ENCODE measurements at places on chromosomes 7 and 10. TPM values are rescaled to one million over a fixed set of nuclear protein-coding genes. Genes with fewer than 3 reads are reported as not detected.

FZD8 gene
- total RNA-seq: 2.6 TPM

TMEM229A gene
- total RNA-seq: not detected

NPFFR1 gene
- total RNA-seq: not detected

LIPM gene
- total RNA-seq: not detected

POU6F2 gene
- total RNA-seq: not detected

DENND11 gene
- total RNA-seq: 18.5 TPM

GDF2 gene
- not detected for total RNA-seq

GRCh38 chr10:49734676-49735075 lies 27.4 kb downstream of the OGDHL start:
- H3K27ac ChIP-seq: no peak overlapping the region
- H3K4me1 ChIP-seq: no peaks in the 10 kb centered on the region
- H3K4me3 ChIP-seq: no peak overlapping the region
- H3K36me3 ChIP-seq: no peaks in the 10 kb centered on the region
- no peaks in the 10 kb centered on the region for H3K27me3 ChIP-seq
- DNase-seq: no peak

DNA sequence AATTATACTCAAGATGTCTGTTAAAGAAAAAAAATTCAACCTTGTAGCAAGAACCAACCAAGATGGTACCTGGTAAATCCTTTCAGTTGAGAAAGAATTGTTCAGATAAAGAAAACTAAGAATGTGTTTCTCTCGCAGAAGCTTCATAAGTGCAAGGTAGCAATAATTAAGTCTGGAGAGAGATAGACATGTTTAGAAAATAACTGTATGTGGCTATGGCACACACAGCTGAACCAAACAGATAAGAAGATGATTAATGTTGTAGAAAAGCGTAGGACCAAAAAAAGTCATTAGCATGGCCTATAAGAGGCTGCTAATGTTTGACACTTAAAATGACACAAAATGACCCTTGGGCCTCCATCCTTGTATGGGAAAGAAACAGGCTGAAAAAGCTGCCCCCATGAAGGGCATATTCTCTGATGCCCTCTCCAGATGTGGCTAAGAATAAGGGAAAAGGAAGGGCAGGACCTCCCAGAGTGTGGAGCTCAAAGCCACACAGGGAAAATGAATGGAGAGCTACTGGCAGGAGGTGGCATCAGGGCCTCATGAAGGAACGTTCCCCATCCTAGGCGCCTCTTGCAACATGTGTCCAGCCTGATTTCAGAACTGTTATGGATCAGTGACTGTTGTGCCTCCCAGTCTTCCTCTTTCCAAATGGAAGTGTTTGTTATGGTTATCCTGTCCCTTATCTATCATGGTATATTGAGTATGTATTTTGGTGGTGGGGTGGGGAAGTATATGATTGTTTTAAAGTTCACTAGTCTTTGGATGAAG lies 30.7 kb downstream of the TLL2 start:
- H3K27me3 ChIP-seq: no peaks in the 10 kb centered on the region
- H3K27ac ChIP-seq: no peak overlapping the region
- no peaks in the 10 kb centered on the region for H3K36me3 ChIP-seq
- H3K4me3 ChIP-seq: no peak overlapping the region

DNA sequence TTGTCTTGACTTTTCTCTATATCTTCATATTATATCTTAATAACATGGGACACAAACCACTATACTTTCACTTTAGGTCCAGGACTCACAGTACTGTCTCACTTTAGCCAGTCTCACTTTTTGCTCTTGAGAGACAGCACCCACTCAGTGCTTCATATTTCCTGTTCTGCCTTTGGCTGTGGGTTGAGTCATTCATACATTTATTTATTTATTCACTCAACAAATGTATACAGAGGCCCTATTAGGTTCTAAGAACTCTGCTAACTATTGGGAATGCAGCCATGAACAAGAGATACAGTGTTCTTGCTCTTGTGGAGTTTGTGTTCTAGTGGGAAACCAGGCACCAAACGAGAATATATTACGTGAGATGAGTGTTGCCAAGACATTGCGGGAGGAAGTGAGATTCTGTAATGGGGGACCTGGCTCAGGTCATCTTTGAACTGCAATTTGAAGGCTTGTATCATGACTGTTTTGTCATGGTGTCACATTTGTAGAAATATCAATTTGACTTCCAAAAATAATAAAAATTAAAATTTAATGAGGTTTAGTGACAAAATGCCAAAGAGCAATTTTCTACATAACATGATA lies 190.1 kb downstream of the SDHAF3 start:
- H3K27ac ChIP-seq: no peak overlapping the region
- H3K36me3 ChIP-seq: no peaks in the 10 kb centered on the region
- H3K4me1 ChIP-seq: no peaks in the 10 kb centered on the region
- no peaks in the 10 kb centered on the region for H3K27me3 ChIP-seq

DNA sequence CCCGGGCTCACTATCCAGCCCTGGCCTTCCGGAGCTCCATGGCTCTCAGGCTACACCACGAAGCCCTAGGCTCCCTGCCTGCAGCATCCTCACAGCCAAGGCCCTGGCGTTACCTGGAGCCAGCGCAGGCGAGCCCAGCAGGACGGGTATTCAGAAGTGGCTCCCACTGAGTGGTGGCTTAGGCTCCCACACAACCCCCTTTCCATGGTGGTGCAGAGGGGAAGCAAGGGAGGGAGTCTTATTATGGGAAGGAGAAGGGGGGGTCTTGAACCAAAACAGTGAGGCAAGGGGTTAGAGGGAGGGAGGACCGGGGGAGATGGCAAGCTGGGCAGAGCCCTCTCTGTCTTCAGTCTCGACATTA lies 29.6 kb upstream of the NDST2 start:
- no peaks in the 10 kb centered on the region for H3K27me3 ChIP-seq
- H3K27ac ChIP-seq: no peak overlapping the region
- no peak overlapping the region for H3K4me3 ChIP-seq

- H3K27ac ChIP-seq: no peak overlapping the region
- H3K4me1 ChIP-seq: no peaks in the 10 kb centered on the region
- H3K4me3 ChIP-seq: no peak overlapping the region
These were observed 47.3 kb downstream of the LRRN3 start for GRCh38 chr7:111138193-111138569.

GRCh38 chr7:41890631-41891274 lies 187.9 kb upstream of the INHBA start:
- H3K4me3 ChIP-seq: no peak overlapping the region
- no peak overlapping the region for H3K27ac ChIP-seq
- no peak for DNase-seq

GRCh38 chr7:87575521-87575920 lies 25.2 kb downstream of the ABCB1 start:
- DNase-seq: no peak
- H3K27ac ChIP-seq: no peak overlapping the region

DNA sequence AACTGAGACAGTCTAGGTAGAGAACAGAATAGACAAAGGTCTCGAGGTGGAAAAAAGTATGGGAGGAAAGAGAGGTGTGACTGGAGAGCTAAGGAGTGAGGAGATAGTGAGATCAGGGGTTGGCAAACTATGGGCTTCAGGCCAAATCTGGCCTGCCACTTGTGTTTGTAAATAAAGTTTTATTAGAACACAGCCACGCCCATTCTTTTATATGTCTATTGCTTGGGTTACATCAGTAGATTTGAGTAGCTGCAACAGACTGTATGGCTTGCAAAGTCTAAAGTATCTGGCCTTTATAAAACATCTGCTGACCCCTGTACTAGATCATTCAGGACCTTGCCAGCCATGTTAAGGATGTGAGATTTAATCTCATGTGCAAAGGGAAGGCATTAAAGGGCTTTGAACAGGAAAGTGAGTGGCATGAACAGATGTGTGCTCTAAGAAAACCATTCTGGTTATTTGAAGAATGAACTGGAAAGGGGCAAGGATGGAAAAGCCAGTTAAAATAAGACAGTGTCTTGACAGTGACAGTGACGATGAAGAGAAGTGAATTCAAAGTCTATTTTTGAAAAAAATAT lies 240.3 kb downstream of the RNLS start:
- no peak overlapping the region for H3K4me3 ChIP-seq
- H3K4me1 ChIP-seq: no peaks in the 10 kb centered on the region
- no peaks in the 10 kb centered on the region for H3K36me3 ChIP-seq
- H3K27ac ChIP-seq: peak overlapping the region; percentile 69
- DNase-seq: no peak

DNA sequence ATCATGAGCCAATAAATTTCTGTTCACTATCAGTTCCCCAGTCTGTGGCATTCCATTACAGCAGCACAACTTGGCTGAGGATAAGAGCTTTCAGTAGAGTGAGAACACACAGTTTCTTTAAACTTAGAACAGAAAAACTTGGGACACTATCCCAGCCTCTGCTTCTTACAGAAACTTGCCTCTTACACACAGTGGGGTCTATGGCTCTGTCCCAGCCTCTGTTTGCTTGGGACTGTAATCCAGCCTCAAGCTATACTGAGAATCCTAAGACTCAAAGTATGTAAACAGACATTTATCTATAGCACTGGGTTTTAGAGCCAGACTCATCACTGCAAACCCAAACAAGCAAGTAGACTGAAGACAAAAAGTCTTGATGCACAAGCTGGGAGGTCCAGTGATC lies 355.8 kb upstream of the VSTM2A start:
- no peak overlapping the region for H3K27ac ChIP-seq
- H3K4me3 ChIP-seq: no peak overlapping the region
- H3K4me1 ChIP-seq: no peaks in the 10 kb centered on the region
- H3K27me3 ChIP-seq: no peaks in the 10 kb centered on the region

DNA sequence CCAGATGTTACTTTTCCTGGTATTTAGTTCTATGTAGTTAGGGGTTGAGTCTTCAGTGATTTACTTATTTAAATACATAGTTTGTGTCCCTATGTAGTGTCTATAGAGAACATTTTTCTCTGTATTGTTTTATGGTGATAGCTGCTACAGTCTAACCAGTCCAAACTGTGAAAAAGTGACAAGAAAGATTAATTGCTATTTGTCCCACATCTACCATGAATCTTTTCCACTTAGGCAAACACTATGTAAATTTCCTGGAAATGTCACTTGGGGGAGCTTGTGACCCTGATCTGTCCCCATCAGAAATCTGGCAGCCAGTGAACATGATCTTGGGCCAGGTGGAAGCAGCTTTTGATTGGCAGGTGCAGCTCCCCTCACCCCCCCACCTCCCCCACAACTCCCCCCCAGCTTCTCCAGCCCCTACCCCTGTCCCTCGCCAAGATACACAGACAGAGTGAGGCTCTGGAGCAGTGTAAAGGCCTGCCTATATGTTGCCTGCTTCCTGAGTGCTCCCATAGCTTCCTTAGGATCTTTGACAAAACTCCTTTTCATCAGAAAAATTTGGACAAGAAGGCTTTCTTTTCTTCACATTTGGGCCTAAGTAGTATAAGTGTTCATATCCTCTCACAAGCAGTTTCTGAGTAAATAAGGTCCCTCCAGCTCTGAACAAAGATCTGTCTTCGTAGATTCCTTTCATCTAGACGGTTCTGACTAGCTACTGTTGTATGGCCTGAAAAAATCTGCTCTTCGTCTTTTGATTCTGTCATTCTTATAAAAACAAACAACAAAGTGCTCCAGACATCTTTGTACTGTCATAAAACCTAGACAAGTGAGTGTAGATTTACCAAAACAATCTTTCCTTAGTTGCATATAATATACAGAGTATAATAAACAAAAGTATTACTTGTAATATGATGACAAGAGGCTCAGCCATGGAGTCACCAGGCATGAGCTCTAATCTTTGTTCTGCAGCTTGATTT lies 31.5 kb upstream of the SLC13A1 start:
- no peak overlapping the region for H3K4me3 ChIP-seq
- H3K27me3 ChIP-seq: no peaks in the 10 kb centered on the region
- DNase-seq: no peak
- H3K4me1 ChIP-seq: no peaks in the 10 kb centered on the region
- H3K36me3 ChIP-seq: no peaks in the 10 kb centered on the region

- H3K36me3 ChIP-seq: no peaks in the 10 kb centered on the region
- peak overlapping the region; percentile 94 for H3K27ac ChIP-seq
- no peaks in the 10 kb centered on the region for H3K27me3 ChIP-seq
- peak; percentile 48 for DNase-seq
- H3K4me1 ChIP-seq: no peaks in the 10 kb centered on the region
These were observed 452 bp upstream of the TMEM140 start for GRCh38 chr7:135147341-135147898.

GRCh38 chr10:11835704-11836103 lies 12.5 kb downstream of the PROSER2 start:
- no peaks in the 10 kb centered on the region for H3K27me3 ChIP-seq
- H3K36me3 ChIP-seq: no peaks in the 10 kb centered on the region
- H3K4me3 ChIP-seq: no peak overlapping the region
- no peak for DNase-seq

DNA sequence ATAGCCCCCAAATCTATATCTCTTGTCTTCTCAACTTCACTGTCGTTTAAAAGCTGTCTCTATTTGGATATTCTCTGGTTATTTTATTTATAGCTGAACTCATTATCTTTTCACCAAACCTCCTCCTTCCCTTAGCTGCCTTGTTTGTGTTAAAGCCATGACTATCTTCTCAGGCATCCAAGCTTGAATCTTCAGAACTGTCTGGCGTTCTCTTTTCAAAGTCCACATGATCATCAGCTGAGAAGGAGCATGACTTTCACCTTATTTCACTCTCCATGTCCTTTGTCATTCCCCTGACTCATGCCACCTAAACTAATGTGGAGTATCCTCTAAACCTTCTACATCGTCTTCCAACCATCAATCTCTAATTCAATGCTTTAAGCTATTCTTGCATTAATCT lies 5.7 kb upstream of the GLCCI1 start:
- H3K4me1 ChIP-seq: no peaks in the 10 kb centered on the region
- H3K4me3 ChIP-seq: no peak overlapping the region
- H3K36me3 ChIP-seq: no peaks in the 10 kb centered on the region
- H3K27ac ChIP-seq: no peak overlapping the region

- no peaks in the 10 kb centered on the region for H3K36me3 ChIP-seq
- no peak overlapping the region for H3K4me3 ChIP-seq
- H3K27me3 ChIP-seq: no peaks in the 10 kb centered on the region
- peaks cover 51% of the 10 kb centered on the region for H3K4me1 ChIP-seq
- H3K27ac ChIP-seq: peak overlapping the region; percentile 91
These were observed 104.9 kb downstream of the CTBP2 start for GRCh38 chr10:125055446-125055845.

- no peak overlapping the region for H3K4me3 ChIP-seq
- no peak for DNase-seq
- peaks cover 5% of the 10 kb centered on the region for H3K4me1 ChIP-seq
- H3K27me3 ChIP-seq: no peaks in the 10 kb centered on the region
- H3K27ac ChIP-seq: no peak overlapping the region
These were observed 112.6 kb downstream of the EEPD1 start for GRCh38 chr7:36265680-36266079.

GRCh38 chr7:11313801-11314200 lies 340.1 kb downstream of the PHF14 start:
- no peaks in the 10 kb centered on the region for H3K4me1 ChIP-seq
- no peak for DNase-seq
- H3K36me3 ChIP-seq: no peaks in the 10 kb centered on the region
- H3K27me3 ChIP-seq: no peaks in the 10 kb centered on the region
- no peak overlapping the region for H3K4me3 ChIP-seq
- H3K27ac ChIP-seq: no peak overlapping the region

GRCh38 chr7:85237721-85238120 lies 50.9 kb upstream of the SEMA3D start:
- no peaks in the 10 kb centered on the region for H3K4me1 ChIP-seq
- no peak for DNase-seq
- H3K4me3 ChIP-seq: no peak overlapping the region
- H3K27ac ChIP-seq: no peak overlapping the region
- H3K36me3 ChIP-seq: no peaks in the 10 kb centered on the region
- H3K27me3 ChIP-seq: no peaks in the 10 kb centered on the region

- H3K36me3 ChIP-seq: no peaks in the 10 kb centered on the region
- DNase-seq: no peak
- no peak overlapping the region for H3K27ac ChIP-seq
- no peak overlapping the region for H3K4me3 ChIP-seq
- no peaks in the 10 kb centered on the region for H3K27me3 ChIP-seq
These were observed 10.2 kb downstream of the MLXIPL start for GRCh38 chr7:73613954-73614735.

- H3K4me1 ChIP-seq: no peaks in the 10 kb centered on the region
- H3K27me3 ChIP-seq: no peaks in the 10 kb centered on the region
- no peak overlapping the region for H3K27ac ChIP-seq
- H3K36me3 ChIP-seq: no peaks in the 10 kb centered on the region
- no peak for DNase-seq
These were observed 52.2 kb downstream of the KMT2C start for GRCh38 chr7:152383341-152384234.
